ENCODE measurements at places on chromosomes 5 and 9. TPM values are rescaled to one million over a fixed set of nuclear protein-coding genes. Genes with fewer than 3 reads are reported as not detected.

GRCh38 chr5:172078726-172079345 lies 72.4 kb upstream of the FBXW11 start:
- no peak for DNase-seq

DNA sequence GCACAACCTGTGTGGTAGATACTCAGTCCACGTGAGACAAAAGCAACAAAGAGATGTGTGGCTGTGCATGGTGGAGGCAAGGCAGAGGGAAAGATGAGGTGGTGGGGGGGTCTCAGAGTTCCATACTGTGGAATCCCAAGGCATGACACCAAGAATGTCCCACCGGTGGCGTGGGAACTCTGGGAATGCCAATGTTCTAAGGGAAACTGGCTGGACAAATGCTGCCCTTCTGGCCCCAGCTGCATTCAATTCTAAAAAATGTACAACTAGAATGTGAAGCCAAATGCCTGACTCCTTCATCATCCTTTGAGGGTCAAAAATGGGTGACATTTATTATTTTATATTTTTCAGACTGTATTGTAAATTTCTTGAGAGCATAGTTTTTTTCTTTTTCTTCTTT lies 58.2 kb upstream of the EQTN start:
- DNase-seq = no peak

- DNase-seq = no peak
Measured at GRCh38 chr9:124098141-124098905, 86.8 kb downstream of the LHX2 start.

GRCh38 chr5:128632264-128632663 lies 94.2 kb upstream of the FBN2 start:
- DNase-seq = no peak

The HRCT1 gene
- polyA plus RNA-seq = 2.1 TPM

- no peak for DNase-seq
Measured at GRCh38 chr9:100990605-100991381, 37.7 kb upstream of the PLPPR1 start.

DNA sequence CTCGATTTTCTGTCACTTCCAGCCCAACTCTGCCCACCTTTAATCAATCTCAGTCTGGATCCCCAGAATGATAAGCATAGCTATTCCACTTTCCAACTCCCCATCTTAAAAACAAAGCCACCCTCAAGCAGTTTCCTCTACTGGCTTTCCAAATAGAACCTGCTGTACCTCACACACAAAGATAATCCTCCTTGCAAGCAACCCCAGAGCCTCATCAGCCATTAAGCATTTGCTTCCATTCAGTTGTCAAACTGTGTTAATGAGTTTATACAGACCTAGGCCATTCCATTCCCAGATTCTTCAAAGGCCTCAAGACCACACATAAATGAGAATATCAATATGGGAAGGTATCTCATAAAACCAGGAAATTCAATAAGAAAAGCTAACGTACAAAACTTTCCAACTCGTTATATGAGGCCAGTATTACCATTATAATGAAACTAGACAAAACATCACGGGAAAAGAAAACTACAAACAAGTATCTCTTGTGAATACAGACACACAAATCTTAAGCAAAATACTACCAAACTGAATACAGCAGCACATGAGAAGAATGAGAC lies 86.8 kb downstream of the DROSHA start:
- DNase-seq = no peak
